H1 (cell line): ENCODE measurements at places on chromosomes 7 and 10.
A peak's percentile ranks its signal among the peaks of the same experiment; 100 is the strongest.

- no peak for DNase-seq
Measured at GRCh38 chr7:117041007-117041406, 87.7 kb downstream of the ST7 start.

DNA sequence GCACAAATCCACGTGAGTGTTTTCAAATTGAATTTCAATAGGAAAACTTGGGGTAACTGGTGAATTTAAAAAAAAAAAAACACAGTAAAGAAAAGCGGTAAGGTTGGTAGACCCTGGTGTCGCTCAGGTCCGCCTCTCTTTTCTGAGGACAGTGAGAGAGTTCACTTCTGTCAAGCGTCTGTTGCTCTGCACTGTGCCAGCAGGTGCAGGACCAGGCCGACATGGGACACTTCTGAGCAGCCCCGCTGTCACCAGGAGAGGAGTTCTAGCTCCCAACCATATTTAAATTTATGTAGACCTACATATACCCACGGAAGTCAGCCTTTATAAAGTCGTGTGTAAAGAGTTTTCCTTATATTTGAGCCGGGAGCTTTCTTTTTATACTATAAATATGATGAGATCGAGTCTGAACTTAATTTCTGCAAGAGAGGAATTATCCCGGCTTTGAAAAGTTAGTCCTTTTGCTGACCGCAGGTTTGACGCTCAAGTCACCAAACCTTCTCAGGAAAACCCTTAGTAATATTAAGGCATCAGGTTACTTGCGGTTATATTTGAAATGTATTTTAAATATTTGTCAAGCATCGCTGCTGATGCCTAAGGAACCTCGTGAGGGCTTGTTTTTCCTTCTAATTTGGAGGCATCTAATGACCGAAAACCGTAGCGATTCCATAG lies 531 bp downstream of the IKZF1 start:
- no peak for DNase-seq

GRCh38 chr7:84384417-84384816 lies 189.8 kb upstream of the SEMA3A start:
- no peak for DNase-seq

- DNase-seq: no peak
Measured at GRCh38 chr10:4579844-4580243, 246.2 kb upstream of the AKR1E2 start.

- peak; percentile 0 for DNase-seq
Measured at GRCh38 chr7:46186131-46186530, 265.1 kb upstream of the IGFBP3 start.
